ENCODE measurements at places on chromosomes 16 and 17.

- DNase-seq = no peak
These were observed 9.6 kb upstream of the CPD start for GRCh38 chr17:30368912-30369720.

DNA sequence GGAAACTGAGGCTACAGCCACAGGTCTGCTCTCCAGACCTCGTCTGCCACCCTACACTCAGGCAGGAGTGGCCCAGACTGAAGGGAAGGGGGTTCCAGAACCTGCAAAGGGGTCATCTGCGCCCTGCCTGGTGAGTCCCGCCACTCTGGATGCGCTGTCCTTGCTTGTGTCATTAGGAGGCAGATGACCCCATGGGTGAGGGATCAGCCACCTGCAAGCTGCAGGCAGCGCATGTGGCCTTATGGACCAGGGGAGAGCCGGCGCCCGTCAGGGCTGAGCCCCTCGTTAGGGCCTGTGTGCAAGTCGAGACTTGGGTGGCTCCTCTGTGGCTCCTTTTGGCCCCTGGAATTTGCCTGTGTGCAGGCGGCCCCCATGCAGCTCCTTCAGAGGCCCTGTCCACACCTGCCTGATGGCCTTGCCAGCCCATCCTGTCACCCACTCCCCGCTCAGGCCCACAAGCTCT is 5.7 kb downstream of the ZFPM1 start:
- DNase-seq = no peak

GRCh38 chr17:56108811-56109284 is 44.4 kb upstream of the ANKFN1 start:
- no peak for DNase-seq

GRCh38 chr17:82913304-82914043 is 73.7 kb upstream of the ZNF750 start:
- no peak for DNase-seq

- no peak for DNase-seq
These were observed 262.0 kb downstream of the ZFHX3 start for GRCh38 chr16:72785886-72786285.

DNA sequence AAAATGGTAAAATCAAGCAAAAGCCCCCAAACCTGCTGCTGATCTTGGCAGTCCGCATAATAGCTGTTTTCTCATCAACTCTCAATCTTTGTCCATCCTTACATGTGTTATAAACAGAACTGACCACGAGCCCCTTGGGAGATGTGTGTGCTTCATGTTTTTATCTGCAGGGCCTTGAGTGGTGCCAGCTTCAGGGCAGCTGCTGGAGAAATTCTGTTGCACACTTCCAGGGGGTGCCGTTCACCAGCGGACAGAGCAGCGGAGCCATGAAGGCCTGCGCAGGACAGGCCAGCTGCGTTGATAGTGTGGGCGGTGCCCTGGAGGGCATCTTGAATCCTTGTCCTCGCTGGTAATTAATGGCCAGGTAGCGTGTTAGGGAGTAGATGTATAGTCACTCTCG is 20.1 kb downstream of the MPRIP start:
- no peak for DNase-seq

- DNase-seq = no peak
These were observed 7.7 kb downstream of the CDH5 start for GRCh38 chr16:66374176-66374575.

- DNase-seq = no peak
These were observed 343.2 kb upstream of the MAF start for GRCh38 chr16:79943736-79944135.

GRCh38 chr16:30757316-30757715 is 4.5 kb downstream of the CFAP119 start:
- no peak for DNase-seq

DNA sequence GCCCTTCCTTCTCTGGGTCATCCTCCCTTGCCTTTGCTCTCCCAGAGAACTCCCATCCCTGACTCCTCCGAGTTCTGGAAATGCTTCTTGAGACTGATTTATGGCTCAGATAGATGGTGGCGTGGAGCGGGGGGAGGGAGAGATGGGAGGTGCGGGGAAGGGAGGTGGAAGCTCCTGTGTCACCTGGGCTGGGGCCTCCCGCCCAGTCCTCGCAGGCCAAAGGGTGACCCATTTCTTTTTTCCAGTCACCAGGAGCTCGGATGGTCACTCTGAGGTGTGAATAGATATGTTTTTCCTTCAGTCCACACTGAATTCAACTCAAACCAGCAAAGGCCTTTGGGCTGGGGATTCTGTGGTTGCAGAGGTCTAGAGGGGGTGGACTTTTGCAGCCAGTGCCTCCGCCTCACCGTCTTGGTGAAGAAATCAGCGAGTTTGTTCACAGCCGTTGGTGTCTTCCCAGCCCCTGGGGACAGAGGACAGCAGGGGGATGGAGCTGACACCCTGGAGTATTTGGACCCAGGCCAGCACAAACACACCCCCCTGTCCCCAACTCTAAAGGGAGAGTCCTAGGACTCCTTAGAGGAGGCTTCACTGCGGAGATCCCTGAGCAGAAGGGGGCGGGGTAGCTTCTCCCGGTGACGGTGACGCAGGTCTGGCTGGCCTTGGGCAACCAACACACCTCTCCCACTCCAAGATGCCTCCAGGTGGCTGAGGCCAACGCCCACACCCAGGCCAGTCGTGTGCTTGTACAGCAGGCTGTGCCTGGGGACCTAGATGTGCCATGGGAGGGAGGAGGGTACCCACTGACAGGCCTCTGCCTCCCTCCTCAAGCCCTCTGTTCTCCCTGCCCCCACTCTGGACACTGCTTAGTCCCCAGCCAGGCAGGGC is 80.6 kb downstream of the AMFR start:
- DNase-seq = no peak

DNA sequence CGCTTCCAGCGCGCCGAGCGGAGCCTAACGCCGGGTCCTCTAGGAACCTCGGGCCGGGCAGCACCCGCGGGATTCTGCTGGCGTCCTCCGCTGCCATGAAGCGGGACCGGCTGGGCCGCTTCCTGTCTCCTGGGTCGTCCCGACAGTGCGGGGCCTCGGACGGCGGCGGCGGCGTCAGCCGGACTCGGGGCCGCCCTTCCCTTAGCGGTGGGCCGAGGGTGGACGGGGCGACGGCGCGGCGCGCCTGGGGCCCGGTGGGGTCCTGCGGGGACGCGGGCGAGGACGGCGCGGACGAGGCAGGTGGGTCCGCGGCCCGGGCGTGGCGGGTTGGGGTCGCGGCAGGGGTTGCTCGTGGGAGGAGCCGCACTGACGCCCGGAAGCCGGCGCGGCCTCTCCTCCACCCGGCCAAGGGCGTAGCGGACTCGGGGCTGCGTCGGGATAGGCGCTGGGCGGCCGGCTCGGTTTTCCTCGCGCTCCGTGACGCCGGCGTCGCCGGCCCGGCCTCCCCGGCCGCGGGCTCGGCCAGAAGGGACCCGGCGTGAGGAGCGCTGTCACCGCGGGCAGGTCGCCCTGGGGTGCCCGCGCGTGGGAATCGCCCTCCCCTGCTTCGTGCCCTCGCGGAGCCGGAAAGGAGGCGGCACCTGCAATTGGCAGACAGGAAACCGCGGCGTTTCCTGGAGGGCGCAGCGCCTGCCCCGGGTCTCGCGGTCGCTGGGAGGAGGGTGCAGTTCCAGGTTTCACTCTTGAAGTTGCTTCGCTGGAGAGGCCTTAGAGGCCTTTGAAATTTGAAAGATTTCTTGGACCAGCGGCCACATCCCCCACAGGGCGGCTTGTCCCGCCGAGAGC is 432 bp downstream of the ZNF276 start:
- no peak for DNase-seq

DNA sequence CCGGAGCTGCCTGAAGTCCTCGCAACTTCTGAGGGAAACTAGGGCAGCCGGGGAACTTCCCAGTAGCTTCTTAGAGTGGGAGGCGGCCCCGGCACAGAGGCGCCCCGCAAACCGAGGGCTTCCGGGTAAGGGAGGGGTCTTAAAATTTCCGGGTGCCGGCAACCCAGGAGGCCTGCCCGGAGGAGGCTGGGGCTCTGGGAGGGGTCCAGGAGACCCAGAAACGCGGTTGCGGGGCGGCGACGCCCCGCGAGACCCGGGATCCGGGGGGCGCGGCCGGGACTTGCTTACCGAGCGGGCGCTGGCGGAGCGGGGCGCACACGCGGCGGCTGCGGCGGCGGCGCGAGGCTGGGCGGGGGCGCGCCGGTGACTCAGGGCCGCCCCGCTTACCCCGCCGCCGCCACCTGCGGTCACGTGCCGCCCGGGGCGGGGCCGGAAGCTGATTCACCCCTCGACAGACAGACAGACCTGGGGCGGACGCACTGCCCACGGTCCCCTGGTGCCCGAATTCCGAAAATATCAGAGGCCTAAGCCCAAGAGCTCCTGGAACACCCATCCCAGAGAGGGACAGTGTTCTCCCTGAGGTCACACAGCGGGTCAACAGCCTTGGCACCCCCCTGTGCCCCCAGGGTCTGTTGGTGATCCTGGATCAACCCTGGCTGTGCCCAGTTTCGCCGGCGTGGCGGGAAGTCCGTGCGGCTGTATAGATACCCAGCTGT is at the start of gene FAM83G:
Gene FAM83G (minus strand): TSS at position 344 of the 716 bp plus-strand sequence. CDS start 723 bp downstream, outside the sequence.
- no peak for DNase-seq

DNA sequence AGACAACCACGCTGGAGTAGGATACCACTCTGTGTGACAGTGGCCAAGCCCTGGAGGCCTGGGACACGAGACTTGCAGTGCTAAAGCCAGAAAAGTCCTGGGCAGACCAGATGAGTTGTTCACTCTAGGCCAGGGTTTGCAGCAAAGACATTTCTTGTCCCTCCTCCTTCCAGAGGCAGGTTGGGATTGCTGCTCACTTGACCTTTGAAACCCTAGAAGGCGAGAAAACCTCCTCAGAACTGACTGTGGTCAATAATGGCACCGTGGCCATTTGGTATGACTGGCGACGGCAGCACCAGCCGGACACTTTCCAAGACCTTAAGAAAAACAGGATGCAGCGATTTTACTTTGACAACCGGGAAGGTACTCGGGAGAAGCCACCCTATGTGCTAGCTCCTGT is 9.8 kb upstream of the EPN3 start:
- DNase-seq = no peak

DNA sequence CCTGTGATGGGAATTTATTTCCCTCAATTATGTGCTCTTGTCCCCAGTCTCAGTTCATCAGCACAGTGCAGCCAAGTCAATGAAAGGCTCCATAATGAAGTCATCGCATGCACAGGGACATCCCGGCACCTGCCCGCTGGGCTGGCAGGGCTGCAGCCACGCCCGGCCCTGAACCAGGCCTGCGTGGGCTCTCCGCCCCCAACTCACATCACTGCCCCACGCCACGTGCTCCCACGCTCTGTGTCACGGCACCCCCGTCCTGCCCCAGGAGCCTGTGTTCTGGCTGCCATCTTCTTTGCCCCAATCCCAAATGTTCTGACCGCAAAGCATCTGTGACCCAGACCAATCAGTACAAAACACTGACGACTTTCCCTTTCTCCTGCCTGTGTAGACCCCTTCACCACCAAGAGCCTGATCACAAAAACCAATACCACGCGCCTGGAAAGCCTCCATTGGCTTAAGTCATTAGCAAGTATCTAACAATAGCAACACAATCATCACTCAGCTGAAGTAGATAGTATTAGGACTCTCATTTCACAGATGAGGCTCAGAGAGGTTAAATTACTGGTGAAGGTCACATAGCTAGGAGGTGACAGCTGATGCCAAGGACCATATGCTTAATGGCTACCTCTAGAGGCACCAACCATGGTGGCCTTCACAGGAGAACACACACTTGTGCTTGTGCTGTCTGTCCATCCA is 202.5 kb downstream of the ZFHX3 start:
- DNase-seq = no peak

DNA sequence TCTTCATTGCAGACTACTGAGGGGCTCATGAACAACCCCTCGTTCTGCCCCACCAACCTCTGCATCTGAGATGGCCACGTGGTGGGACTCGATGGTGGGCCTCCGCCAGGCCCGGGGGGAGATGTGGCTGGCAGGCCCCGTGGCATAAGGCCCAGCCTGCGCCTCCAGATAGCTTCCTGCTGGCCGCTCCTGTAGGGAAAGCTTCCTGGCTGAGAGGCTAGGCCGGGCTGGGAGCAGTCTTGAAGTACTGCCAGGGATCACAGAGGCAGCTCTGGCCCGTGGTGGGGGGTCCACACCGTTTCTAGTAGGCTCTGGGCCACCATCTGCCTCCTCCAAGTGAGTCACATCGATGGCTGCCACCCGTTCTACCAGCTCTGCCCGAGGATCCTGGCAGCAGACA is 7.6 kb downstream of the CAMKK1 start:
- no peak for DNase-seq

DNA sequence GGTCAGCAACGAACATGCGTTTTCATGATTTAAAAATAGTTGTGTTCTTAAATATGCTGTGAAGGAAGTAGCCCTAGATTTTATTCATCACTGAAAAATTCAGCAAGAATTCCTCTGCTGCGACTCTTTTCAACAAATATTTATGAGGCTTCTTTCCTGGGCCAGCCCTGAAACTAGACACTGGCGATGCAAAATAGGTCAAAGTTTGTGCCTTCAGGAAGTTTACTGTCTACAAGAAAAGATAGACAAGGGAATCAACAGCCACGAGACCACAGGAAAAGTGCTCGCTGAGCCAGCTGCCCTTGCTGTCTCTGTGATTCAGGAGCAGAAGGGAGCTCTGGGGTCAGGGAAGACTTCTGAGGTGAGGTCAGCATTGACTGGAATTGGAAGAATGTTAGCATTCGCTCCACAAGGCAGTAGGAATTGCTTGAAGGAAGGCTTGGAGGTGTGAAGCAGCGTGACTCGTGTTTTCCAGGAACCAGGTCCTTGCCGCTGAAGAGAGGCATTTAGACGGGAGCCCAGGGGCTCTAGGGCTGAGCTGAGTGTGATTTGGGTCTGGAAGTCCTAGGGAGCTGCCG is 1.9 kb upstream of the RPL26 start:
- DNase-seq = no peak

GRCh38 chr17:64051153-64051552 is 30.7 kb upstream of the ICAM2 start:
- DNase-seq = no peak

- no peak for DNase-seq
These were observed 221.0 kb upstream of the HS3ST3A1 start for GRCh38 chr17:13822700-13823099.

GRCh38 chr17:59558039-59558438 is 7.4 kb upstream of the DHX40 start:
- no peak for DNase-seq

- DNase-seq = no peak
These were observed 8.9 kb downstream of the NHERF2 start for GRCh38 chr16:2035431-2036199.

GRCh38 chr17:81976332-81977210 is 858 bp upstream of the ASPSCR1 start:
- no peak for DNase-seq

DNA sequence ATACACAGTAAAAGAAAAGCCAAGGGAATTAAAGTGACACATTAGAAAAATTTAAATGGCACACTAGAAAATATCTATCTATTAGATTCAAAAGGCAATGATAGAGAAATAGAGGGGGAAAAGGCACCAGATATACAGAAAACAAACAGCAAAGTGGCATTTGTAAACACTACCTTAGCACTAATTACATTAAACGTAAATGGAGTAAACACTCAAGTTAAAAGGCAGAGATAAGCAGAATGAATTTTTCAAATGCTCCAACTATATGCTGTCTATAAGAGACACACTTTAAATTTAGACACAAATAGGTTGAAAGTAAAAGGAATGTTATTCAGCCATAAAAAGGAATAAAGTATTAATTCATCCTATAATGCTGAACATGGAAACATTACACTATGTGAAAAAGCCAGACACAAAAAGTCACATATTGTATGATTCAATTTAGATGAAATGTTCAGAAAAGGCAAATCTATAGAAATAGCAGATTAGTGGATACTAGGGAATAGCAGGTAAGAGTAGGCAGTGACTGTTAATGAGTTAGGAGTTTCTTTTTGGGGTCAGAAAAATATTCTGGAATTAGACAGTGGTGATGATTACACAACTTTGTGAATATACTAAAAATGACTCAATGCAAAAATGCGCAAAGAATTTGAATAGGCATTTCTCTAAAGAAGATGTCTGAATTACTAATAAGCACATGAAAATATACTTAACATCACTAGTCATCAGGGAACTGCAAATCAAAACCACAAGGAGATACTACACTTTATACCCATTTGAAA is 92.4 kb downstream of the BRIP1 start:
- DNase-seq = no peak

All from iPS DF 6.9 (cell line).